ENCODE measurements at places on chromosomes 2 and 18.

- no peak for DNase-seq
These were observed 108.2 kb upstream of the CXCR4 start for GRCh38 chr2:136225950-136226835.

DNA sequence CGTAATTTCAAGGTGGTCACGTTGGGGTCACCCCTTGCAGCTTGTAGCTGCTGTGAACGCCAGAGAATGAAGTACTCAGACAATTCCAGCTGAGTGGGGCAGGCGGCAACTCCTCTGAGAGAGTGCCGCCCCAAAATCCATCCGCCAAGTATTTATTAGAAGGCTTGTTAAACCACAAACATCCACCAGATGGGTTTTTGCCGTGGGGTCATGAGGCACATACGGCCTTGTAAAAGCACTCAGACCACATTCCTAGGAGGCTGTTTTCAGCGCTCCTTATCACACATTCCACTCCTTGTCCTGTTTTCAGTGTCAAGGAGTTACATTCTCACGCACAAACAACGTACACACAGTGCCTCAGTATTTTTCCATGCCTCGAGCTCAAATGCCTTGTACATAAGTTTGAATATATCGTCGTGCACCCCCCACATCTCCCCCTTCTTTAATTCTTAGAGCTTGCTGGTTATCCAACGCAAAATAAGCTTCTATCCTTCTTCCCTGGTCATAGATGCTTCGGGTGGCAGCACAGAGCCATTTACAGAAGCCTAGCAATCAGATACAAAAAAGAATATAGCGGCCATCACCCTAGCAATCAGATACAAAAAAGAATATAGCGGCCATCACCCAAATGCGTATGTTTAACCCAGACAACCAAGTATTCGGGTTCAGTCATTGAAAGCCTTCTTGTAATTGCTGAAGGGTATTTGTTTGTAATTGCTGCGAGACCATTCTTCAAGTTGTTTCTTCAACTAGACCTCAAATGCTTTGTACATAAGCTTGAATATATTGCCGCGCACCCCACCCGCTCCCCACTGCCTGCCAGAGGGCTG is 7.3 kb downstream of the ALPP start:
- no peak for DNase-seq

DNA sequence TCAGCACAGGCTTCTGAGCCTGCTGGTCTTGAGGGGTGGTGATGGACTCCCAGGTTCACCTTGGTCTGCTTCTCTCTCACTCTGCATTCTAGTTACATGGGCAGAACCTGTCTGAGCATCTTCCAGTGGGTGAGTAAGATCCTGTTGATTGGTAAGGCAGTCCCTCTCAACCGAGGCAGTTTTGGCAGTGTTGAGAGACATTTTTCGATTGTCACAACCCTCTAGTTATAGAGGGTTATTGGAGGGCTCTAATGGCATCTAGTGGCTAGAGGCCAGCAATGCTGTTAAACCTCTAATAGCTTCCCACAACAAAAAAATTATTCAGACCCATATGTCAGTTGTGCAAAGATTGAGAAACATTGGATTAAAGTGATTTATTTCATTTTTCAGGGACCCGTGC is 9.3 kb upstream of the MGAT5 start:
- no peak for DNase-seq

- no peak for DNase-seq
These were observed 8.9 kb downstream of the PDCL3 start for GRCh38 chr2:100571668-100572067.

DNA sequence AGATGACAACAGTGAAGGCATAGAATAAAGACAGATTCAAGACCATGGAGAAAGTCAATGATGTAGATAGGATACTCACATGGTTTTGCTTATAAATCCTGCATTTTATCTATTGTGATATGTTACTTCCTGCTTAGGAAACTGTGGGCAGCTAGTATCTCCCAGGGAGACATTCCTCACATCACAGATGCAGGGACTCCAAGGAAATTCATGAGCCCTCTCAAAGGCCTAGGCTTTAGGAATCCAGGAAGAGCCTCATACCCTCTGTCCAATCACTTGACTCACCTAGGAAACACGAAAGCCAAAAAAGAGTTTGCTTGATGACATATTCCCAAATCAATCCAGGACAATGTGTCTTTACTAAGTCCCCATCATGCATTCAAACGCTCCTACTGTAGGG is 247.8 kb upstream of the KLHL29 start:
- no peak for DNase-seq

DNA sequence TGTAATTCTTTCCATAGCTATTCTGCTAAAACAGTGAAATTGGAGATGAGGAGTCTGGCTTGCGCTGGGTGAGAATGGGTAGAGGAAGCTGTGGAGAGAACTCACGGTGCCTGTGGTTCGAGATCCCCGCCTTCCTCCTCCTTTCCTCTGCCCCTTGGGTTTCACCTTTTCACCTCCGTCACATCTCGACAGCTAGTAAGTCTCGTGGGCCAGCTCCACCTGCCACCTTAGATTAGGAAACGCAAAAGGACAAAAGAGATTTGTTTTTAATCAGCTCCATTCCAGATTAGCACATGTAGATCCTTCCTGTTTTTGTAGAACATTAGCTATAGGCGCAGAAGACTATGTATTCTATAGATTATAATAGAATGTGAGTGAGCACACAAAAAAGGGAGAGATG is 20.6 kb downstream of the TRIB2 start:
- DNase-seq: no peak

DNA sequence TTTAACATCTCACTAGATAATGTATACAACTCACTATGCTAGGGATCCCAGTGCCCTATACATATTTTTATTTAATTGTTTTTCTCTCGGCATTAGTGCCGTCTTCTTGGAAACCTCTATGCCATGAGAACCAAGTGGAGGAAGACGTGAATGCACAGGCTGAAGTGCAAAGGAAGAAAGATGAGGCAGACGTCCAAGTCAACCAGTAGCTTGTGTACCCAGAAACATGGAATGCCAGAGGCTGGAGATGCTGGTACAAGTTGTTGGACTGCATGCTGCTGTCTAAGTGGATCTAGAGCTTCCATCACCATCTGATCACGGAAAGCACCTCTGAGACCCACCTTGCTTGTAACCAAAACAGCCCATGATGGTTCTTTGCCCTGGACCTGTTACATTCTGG is 12.5 kb upstream of the GEMIN6 start:
- no peak for DNase-seq

DNA sequence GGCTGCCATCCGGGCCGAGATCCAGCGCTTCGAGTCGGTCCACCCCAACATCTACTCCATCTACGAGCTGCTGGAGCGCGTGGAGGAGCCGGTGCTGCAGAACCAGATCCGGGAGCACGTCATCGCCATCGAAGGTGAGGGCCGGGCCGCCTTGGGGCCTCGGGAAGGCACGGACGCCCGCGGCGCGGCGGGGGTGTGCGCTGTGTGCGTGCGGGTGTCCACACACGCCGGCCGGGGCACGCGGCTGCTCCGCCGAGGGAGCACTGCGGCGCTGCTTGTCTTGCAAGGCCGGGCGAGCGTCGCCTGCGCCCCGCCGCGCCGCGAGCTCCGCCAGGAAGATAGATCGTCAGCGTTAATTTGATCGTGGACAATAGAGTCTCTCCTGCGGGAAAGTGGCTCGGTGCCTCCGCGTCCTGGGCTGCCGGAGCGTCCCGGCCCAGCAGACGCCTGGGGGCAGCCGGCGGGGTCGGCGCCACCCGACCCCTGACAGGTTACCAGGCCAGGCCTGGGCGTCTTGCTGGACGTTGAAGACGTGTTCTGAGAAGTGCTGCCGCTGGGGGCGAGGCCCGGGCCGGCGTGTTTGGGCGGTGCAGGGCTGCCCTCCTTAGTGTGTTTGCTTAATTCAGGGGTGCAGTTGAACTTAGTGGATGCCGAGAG is 1.0 kb downstream of the AGAP1 start:
- no peak for DNase-seq

DNA sequence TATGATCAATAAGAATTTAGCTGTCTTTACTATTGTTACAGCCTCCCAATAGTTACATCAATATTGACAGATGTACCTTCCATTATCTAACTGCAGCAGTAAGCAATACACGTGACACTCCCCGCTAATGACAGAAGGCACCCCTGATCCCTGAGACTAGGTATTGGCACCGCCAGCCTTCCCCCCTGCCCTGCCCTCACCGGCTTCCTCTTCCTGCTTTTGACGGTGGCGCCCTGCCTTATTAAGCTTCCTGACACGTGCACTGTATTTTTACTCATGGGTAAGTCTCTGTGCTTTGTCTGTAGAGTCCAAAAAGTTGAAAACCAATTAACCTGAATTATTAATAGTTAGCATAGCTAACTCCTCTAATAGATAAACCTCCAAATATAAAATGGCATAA is 223.5 kb downstream of the EIPR1 start:
- DNase-seq: no peak

DNA sequence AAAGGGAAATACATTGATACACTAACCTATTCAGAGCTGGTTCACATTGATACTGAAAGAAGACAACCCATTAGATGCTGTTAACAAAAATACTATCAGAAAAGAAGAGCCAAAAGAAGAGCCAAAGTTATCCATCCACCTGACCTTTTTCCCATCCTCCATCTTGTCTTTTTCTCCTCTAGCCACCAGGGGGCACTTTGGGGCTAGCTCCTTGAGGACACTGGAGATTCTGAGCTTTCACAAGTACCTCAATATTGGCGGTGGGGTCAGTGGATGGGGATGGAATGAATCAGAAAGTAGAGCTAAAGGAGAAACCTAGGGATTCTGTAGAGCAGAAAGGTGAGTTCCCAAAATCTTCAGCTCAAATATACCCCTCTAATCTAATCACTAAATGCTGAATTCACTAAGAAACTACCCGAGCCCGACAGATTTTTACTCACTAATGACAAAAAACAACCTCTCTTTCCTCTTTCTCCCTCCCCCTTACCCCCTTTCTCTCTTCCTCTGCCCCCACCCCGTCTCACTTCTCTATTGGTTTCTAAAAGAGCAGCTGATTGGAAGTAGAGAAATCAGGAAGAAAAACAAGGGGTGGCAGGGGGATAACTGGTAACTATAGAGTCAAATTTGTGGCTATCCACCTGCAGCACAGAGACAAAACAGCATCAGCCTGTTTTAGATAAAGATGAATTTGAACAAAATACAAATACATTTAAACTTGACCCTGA is 203.3 kb downstream of the TCF4 start:
- no peak for DNase-seq

DNA sequence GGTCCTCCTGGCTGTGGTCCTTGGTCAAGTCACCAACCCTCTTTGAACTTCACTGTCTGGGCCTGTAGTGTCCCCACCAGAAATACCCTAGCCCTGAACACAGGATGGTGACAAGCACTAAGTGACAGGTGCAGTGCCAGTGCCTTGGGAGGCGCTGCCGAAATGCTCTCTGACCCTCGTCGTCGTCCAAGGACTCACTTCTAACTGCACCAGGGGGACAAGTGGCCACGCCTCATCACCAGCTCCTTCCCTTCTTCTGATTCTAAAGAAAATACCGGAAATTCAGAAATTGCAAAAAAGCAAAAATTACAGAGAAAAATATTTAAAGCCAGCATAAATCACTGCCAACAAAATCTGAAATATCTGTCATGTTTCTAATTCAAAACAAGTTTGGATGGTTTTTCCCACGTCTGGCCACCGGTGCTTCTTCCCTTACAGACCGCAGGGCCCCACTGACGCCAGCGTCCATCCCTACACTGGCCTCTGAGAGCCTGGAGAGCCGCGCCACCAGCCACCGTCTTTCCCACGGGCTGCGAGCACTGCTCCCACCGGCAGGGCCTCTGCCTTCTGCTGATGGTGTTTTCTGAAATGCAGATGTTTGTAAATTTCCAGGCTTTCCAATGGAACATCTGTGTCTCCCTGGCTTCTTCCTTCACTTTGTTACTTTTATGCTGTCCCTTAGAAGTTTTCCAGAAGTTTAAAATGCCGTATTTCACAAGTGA is 37.4 kb upstream of the GPC1 start:
- no peak for DNase-seq

DNA sequence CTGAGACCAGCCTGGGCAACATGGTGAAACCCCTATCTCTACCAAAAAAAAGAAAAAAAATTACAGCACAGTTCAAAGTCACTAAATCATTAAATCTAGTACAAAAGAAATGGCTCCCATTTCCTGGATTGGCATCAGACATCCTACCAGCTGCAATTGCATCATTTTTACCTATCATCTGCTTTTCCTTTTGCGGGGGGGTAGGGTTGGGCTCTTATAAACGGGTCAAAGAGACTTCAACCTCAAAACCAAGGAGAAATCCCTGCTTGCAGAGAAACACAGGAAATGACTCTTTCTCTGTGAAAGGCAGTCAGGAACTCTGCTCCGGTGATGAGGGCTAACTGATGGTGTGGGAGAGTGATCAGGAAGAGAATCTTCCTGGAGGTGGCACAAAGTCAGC is 45.3 kb upstream of the RFX8 start:
- DNase-seq: no peak

- no peak for DNase-seq
These were observed 61.2 kb downstream of the MOGAT1 start for GRCh38 chr2:222732489-222733178.

- no peak for DNase-seq
These were observed 218.7 kb downstream of the RBM43 start for GRCh38 chr2:151042964-151043363.

- DNase-seq: no peak
These were observed 22.5 kb downstream of the INPP4A start for GRCh38 chr2:98467082-98467536.

GRCh38 chr2:217186152-217186551 is 326.3 kb upstream of the TNP1 start:
- DNase-seq: no peak

GRCh38 chr2:28366496-28367282 is 26.0 kb upstream of the FOSL2 start:
- DNase-seq: peak; percentile 37

DNA sequence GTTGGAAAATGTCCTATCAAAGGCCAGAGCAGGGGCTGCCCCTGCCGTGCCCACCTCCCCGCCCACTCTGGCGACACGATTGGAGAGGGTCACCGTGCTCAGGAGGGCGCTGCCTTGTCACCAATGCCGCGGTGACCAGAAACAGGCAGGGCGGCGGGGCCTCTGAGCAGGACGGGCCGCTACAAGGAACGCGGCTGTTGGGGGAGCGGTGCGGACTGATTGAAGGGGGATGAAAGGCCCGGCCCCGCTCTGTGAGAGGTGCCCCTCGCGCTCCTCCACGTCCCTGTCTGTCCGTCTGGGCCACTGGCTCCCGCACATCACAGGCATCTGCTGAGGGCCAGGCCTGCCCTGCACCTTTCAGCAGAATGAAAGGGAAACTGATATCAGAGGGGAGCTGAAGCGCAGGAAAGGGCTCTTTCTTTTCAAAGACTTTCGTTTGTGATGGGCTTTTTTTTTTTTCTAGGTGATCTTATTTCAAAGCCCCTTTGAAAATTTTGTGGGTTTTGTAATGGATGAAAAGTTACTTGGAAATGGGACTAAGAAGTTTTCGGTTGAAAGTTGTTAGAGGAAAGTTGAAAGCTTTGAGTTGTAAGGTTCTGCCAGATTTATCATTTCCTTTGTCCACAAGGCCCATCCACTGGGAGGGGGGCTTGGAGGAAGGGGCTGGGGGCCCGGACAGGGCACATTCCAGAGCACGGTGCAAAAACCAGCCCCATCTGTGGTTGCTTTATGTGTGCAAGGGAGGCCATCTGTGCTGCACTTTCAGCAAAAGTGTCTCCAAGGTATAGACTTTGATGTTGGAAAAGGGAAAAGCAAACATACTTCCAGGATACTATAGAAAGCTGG is 244.2 kb downstream of the KLHL29 start:
- DNase-seq: no peak
